ENCODE measurements at places on chromosomes 3 and 15. TPM values are rescaled to one million over a fixed set of nuclear protein-coding genes. Genes with fewer than 3 reads are reported as not detected.

The CHRFAM7A gene
- total RNA-seq: 21.1 TPM

The IL17RE gene
- total RNA-seq: 11.0 TPM

The GUCA1C gene
- not detected for total RNA-seq

The CCDC71 gene
- total RNA-seq: 27.5 TPM

The GOLGA8O gene
- not detected for total RNA-seq

The PLA2G4D gene
- not detected for total RNA-seq

The HRG gene
- not detected for total RNA-seq

The GOLGA6L10 gene
- 0.57 TPM for total RNA-seq

The ARGFX gene
- total RNA-seq: not detected

The GRK7 gene
- total RNA-seq: not detected

The LEO1 gene
- total RNA-seq: 10.5 TPM

The HLTF gene
- total RNA-seq: 16.2 TPM

The UBE3A gene
- 94.6 TPM for total RNA-seq

The GOLGA6L7 gene
- total RNA-seq: not detected

The SOX2 gene
- not detected for total RNA-seq

The GALK2 gene
- total RNA-seq: 18.1 TPM

The AHSG gene
- not detected for total RNA-seq

The PDZRN3 gene
- 63.8 TPM for total RNA-seq

The TMEM45A gene
- total RNA-seq: 12.2 TPM

The CP gene
- total RNA-seq: 26.4 TPM

The PFKFB4 gene
- 2.0 TPM for total RNA-seq

The CPEB1 gene
- total RNA-seq: 8.2 TPM

The SEMA3G gene
- 97.3 TPM for total RNA-seq

The RMDN3 gene
- total RNA-seq: 36.6 TPM

The CD276 gene
- 43.2 TPM for total RNA-seq

The MYL3 gene
- 9.8 TPM for total RNA-seq

The DUOXA2 gene
- not detected for total RNA-seq

The IL5RA gene
- 0.34 TPM for total RNA-seq

The REC114 gene
- not detected for total RNA-seq

The ADGRG7 gene
- not detected for total RNA-seq

The PAQR5 gene
- total RNA-seq: 0.38 TPM

The AGBL1 gene
- total RNA-seq: not detected

The IGSF11 gene
- not detected for total RNA-seq

The SKOR1 gene
- 0.44 TPM for total RNA-seq

The ANO10 gene
- 33.3 TPM for total RNA-seq

The SLC22A13 gene
- total RNA-seq: not detected

The LYZL4 gene
- not detected for total RNA-seq

The RPUSD2 gene
- 9.4 TPM for total RNA-seq

The TMEM158 gene
- not detected for total RNA-seq

The ARHGAP31 gene
- 20.3 TPM for total RNA-seq
